ENCODE measurements at places on chromosomes 7 and 10.

- DNase-seq: no peak
These were observed 189.8 kb upstream of the SH2B2 start for GRCh38 chr7:102096706-102097427.

DNA sequence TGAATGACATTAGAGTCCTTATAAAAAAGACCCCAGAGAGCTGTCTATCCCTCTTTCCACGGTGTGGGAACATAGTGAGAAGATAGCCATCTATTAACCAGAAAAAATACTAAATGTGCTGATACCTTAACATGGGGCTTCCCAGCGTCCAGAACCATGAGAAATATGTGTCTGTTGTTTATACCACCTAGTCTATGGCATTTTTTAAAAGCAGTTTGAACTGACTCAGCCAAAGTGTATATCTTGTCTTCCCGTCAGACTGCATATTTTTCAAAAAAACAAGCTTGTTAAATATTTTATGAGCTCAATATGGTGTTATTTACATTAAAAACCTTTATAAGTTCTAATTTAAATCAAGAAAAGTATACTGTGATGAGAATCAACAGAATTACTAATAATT is 255.3 kb downstream of the HGF start:
- no peak for DNase-seq

GRCh38 chr10:95562341-95562965 is 1.3 kb upstream of the SORBS1 start:
- no peak for DNase-seq

DNA sequence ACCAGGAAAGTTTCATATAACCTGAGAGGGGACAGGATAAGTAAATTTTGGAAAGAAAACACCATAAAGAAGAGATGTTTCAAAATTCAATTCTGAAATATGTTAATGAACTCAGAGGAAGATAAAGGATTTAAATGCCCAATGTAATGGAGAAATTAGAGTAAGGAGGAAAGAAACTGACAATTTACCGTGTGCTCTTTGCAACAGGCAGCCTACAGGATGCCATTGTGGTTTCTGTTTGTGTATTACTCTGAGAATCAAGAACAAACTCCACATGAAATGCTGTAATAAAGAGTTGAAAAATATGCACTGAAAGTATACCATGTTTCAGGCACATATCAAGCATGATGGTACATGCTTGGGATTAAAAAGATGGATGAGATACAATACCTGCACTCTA is 44.8 kb upstream of the GLCCI1 start:
- DNase-seq: no peak

DNA sequence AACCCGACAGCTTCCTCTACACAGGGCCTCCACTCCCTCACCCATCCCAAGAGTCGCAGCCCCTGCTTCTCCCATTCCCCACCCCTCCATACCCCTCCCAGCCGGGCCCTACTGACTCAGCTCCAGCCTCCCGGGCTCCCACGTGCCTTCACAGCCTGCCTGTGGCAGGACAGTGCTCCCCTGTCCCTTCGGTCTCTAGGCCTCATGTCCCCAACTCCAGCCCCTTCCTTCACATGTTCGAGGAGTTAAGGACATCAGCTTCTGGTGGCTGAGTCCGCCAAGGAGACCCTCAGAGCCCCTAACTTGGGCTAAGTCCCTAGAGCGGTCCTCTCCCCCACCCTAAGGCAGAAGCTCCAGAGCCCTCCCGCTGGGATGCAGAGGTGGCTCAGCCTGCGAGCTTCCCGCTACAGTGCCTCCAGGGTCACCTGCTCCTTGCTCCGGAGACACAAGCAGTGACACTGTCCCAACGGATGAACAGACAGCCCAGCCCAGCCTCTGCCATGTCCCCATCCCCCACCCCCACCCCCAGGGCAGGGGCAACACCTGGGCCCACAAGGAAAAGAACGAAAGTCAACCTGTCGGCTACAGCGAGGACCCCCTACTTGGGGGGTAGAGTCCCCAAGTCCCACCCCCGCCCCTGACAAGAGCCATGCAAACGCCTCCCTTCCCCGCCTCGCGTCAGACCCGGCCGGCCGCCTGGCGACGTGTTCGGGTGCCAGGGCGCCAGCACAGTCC is 716 bp downstream of the SMARCD3 start:
- DNase-seq: no peak

DNA sequence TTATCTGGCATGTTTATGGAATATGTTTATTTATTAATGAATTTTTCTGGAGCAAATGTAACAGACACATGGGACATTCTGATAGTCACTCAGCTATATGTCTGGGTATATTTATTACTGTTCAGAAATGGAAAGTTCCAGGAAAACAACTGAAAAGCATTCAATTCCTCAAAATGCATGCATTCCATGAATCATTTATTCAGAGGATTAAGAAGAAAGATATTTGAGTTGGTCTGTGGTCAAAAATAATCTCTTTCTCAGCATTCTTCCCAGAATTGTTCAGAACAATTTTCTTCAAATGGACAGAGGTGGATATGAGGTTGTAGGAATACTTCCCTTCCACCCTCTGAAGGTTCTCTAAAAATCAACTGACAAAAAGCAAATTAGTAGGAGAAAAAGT is 97.6 kb upstream of the ITGB1 start:
- no peak for DNase-seq

DNA sequence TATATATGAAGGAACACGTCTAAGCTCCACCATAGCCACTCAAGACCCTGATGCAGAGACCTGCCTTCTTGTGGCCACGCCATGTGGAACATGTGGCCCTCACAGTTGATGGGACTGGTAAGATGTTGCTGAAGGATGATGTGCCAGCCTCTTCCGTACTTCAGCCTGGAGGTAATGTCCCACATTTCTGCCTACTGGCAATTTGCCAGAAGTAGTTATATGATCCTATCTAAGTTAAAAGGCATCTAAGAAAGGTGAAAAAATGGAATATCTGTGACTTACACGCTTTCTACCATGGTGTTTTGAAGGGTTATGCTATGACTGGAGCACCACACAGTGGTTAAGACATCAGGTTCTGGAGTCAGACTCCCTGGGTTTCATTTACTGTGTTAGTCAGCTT is 948.7 kb upstream of the GHITM start:
- no peak for DNase-seq

DNA sequence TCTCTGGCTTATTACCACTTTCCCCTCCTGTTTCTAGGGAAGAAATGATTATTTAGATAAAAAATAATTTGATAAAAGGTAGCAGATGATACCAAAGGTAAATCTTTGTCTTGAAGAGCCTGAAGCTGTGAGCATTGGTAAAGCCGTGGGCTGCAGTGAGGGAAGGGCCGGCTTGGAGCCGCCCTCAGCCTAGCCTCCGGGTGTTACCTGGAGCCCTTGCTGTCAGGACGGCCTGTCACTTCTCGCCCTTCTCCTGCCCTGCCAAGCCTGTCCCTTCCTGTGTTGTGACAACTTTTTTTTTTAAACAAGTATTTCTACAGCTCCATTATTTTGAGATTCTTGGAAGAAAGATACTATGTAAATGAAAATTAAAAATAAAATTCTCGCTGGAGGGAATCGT is 7.0 kb downstream of the CUX1 start:
- no peak for DNase-seq

- no peak for DNase-seq
These were observed 242.6 kb downstream of the TWIST1 start for GRCh38 chr7:18874880-18875279.

GRCh38 chr10:46084321-46085165 is 38.5 kb upstream of the MSMB start:
- no peak for DNase-seq

DNA sequence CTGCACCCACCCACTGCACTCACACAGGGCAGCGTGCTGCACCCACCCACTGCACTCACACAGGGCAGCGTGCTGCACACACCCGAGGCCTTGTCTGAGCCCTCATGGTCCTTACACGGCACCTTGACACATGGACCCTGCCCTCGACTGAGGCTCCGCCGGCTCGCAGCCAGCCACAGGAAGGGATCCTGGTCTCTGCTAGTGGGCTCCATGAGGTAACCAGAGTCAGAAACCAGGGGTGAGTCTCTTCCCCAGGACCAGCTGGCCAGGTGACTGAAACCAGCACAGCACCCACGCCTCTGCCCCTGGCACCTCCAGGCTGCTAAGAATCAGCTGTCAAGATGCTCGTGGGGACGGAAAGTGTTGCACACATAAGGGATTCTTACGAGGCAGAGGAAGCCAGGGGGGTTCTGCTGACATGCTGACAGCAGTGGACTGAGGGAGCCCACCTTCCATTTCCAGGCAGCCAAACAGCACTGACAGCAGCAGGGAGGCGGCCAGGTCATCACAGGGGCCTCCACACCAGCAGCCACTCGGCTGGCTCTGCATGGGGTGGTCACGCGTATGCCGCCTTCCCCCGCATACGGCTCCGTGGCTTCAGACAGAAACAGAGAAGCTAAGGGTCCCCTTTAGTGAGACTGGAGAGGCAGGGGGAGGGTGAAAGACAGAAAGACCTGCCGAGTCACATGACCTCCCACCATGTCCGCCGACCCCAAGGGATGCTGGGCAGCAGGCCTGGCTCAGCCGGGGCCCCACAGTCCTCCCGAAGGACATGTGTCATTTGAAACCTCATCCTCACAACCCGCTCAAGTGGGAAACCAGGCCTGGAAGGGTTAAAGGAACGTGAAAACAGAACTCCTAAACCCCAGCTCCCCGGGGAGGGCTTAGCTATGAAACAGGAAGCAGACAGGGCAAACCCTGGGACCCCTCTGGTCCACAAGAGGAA is 34.2 kb downstream of the GPER1 start:
- no peak for DNase-seq

DNA sequence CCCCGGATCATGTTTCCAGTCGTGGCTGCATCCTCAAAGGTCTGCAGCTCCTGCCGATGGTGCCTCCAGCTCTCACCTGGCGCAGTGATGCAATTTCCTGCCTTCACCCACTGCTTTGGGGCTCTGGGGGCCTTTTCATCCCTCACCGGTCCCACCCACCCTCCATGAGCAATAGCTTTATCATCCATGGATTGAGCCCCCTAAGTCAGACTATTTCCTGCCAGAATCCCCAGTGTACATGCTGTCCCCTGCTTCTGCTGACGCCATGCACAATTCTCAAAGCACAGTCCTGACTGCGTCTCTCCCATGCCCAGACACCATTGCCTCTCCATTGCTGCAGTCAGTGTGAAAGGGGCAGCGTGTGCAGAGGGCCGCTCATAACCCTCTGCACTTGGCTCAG is 49.7 kb downstream of the FAM241B start:
- no peak for DNase-seq

DNA sequence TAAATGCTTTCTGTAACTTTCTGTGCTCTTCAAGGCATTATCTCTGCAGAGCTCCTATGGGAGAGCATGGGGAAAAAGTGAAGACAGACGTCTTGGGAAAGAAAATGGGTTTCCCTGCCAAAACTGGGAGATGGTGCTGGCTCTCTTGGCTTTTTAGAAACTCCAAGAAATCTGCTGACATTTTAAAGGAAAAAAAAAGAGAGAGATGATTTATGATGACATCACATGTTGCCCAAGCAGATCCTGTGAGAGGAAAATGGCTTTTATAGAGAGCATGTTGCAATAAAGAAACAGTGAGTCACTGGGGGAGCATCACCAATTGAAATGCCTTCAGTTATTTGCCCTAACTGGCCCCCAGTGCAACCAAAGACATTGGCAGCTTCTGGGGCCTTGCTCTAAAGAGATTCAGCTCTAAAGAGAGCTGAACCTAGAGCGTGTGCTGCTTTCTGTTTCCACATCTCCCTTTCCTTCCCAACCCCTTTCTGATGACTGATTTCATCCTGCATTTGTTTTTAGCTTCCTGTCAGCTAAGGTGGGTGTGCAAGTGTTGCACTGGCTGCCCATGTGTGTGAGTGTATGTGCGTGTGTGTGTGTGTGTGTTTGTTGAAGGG is 37.7 kb downstream of the LRMDA start:
- DNase-seq: peak; percentile 58

DNA sequence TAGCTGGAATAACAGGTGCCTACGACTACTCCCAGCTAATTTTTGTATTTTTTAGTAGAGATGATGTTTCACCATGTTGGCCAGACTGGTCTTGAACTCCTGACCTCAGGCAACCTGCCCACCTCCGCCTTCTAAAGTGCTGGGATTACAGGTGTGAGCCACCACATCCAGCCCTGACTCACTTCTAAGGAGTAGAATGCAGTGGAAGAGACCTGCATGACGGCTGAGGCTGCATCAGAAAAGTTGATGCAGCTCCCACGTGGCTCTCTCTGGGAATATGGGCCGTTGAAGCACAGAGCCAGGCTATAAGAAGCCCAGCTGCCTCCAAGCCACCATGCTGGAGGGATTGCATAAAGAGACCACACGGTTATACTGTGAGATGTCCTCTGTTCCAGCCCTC is 21.6 kb upstream of the ASL start:
- DNase-seq: no peak

- no peak for DNase-seq
These were observed 196.1 kb upstream of the SVIL start for GRCh38 chr10:29830531-29831512.

GRCh38 chr7:46786221-46786954 is 795.5 kb downstream of the TNS3 start:
- no peak for DNase-seq

- DNase-seq: no peak
These were observed 83.4 kb downstream of the MACC1 start for GRCh38 chr7:20133803-20134202.

DNA sequence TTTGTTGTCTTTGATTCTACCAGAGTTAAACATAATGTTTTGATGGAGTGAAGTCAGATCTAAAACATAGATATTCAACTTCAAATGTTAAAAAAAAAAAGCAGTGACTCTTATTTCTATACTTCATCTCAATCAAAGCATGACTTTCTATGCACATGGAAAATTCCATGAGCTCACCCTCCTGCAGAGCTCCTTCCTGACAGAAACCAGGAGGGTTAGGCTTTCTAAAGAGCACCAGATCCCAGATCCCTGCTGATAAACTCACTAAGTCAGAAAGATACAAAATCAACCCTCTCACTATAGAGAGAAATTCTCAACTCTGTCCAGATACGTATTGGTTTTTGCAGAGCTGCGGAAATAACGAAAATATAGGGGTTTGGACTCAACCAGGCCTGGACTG is 122.6 kb downstream of the FAM107B start:
- no peak for DNase-seq

DNA sequence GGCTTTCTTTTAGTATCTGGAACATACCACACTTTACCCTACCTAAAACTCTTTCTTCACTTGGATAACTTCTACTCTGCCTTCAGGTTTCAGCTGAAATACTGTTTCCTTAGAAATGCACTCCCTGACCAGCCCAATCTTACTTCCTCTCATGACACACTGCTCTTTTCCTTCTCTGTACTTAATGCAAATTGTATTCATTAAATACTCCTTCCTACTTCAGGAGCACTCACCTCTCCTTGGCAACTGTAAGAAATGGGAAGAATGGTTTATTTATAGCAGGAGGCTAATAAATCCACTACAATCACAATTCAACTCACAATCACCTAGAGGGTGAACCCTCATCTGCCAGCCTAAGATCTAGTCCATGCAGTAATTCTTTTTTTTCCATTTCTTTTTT is 15.2 kb downstream of the ZCWPW1 start:
- no peak for DNase-seq

DNA sequence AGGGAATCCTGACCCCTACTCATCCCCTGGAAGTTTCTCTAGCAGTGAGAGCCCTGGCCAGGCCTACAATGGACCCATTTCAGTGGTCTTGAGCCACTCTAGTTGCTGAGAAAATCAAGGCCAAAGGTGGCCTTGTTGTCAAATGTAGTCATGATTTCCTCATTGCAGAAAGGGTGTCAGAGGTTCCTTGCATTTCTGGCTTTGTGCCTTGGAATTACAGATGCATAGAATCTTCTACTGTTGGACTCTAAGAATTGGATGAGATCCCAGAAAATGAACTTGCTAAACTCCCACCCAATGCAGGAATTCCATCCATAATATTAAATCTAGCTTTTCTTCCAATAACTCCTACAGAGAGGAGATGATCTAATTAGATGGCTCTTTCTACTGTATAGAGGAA is 12.2 kb downstream of the CPA2 start:
- peak; percentile 37 for DNase-seq

GRCh38 chr10:97724341-97724941 is 10.9 kb downstream of the MARVELD1 start:
- DNase-seq: peak; percentile 46

All from MG63 (cell line).